ENCODE measurements at places on chromosomes 3 and 15.

DNA sequence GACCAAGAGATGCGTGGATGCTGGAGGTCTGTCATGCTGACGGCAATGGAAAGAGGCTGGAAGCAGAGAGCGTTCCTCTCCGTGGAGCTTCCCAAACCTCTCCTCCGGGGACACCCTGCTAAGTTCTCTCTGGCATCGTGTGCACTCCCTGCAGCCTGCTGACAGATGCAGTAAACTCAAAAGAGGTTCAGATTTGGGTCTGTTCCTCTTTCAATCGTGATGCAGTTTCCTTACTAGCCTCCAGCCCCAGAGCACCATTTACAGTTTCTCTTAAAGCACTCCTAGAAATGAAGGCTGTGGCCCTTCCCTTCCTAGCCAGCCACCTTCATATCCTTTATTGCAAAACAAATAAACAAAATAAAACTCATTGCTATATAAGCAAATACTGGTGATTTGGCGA lies 47.3 kb upstream of the LRRC58 start:
- no peak for DNase-seq

- no peak for DNase-seq
Observed at GRCh38 chr3:127693336-127693843, 20.6 kb downstream of the ABTB1 start.

DNA sequence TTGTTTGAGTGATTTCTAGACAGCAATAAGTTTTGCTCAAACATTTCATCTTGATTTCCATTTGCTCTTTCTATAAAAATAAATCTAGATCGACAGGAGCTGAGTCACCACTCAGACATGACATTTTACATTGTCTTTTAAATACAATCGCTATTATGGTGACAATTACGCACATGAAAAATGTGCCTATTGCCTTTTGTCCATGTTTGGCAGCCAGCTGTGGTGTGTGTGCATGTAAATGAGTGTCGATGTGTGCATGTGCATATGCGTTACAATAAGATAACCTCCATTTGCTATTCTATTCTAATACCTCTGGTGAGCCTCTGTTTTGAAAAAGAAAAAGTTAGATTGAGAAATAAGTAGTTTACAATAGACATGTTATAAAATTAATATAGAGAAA lies 89.7 kb upstream of the GRM7 start:
- no peak for DNase-seq

- DNase-seq: no peak
Observed at GRCh38 chr15:35111861-35112260, 26.8 kb upstream of the NANOGP8 start.

- DNase-seq: no peak
Observed at GRCh38 chr15:31212326-31213080, 111.0 kb upstream of the TRPM1 start.

GRCh38 chr3:172550347-172550943 lies 27.2 kb upstream of the TNFSF10 start:
- peak; percentile 60 for DNase-seq

GRCh38 chr3:4306860-4307259 lies 3.7 kb downstream of the SETMAR start:
- no peak for DNase-seq
